Fibroblast of lung (primary cell): ENCODE measurements at places on chromosomes 6 and 20. TPM values are rescaled to one million over a fixed set of nuclear protein-coding genes. Genes with fewer than 3 reads are reported as not detected.

RBM24 gene
- 1.0 and 2.5 TPM in 2 replicates for total RNA-seq

MYO6 gene
- 14.4 and 24.9 TPM in 2 replicates for total RNA-seq

BMP5 gene
- 1.0 and 1.5 TPM in 2 replicates for total RNA-seq

SCRT2 gene
- not detected in 2 replicates for total RNA-seq

RNF182 gene
- 2.5 and 2.6 TPM in 2 replicates for total RNA-seq

PTCRA gene
- total RNA-seq, result not detected in 2 replicates

DZANK1 gene
- total RNA-seq, result 0.77 and 0.83 TPM in 2 replicates

CBLN4 gene
- total RNA-seq, result not detected in 2 replicates

RIPPLY2 gene
- total RNA-seq, result 0.51 TPM in 1 of 2 replicates, not detected in the other

CDH26 gene
- total RNA-seq, result 0.26 and 0.50 TPM in 2 replicates

VGLL2 gene
- total RNA-seq, result not detected in 2 replicates

APOM gene
- 0.99 and 1.0 TPM in 2 replicates for total RNA-seq

CD93 gene
- under 0.01 TPM in 1 of 2 replicates, not detected in the other for total RNA-seq

DNMT3B gene
- 1.5 and 3.1 TPM in 2 replicates for total RNA-seq

MYBL2 gene
- 0.26 and 1.2 TPM in 2 replicates for total RNA-seq

FAM209B gene
- not detected in 2 replicates for total RNA-seq

SNAI1 gene
- total RNA-seq, result 0.26 and 0.66 TPM in 2 replicates

CPNE5 gene
- total RNA-seq, result 0.26 TPM in 1 of 2 replicates, not detected in the other

BPI gene
- total RNA-seq, result not detected in 2 replicates

SMLR1 gene
- not detected in 2 replicates for total RNA-seq

PGC gene
- total RNA-seq, result not detected in 2 replicates
